ENCODE measurements at places on chromosomes 2 and 18. TPM values are rescaled to one million over a fixed set of nuclear protein-coding genes. Genes with fewer than 3 reads are reported as not detected.

- H3K4me3 ChIP-seq: peak within 1 kb of the TSS; percentile 83
- H3K27me3 ChIP-seq: peaks cover 10% of the 10 kb centered on the region
- peak; percentile 67 for DNase-seq
- H3K36me3 ChIP-seq: no peaks in the 10 kb centered on the region
Observed at GRCh38 chr2:46471-47345, at the start of gene FAM110C. FAM110C (minus strand) TSS chr2:46505; CDS start chr2:46385, 120 bp downstream.

- H3K36me3 ChIP-seq: no peaks in the 10 kb centered on the region
- no peak overlapping the region for H3K27ac ChIP-seq
- H3K4me3 ChIP-seq: no peak overlapping the region
- no peaks in the 10 kb centered on the region for H3K4me1 ChIP-seq
- H3K27me3 ChIP-seq: peaks cover 13% of the 10 kb centered on the region
Observed at GRCh38 chr18:34932792-34933466, 108.3 kb upstream of the MAPRE2 start.

DNA sequence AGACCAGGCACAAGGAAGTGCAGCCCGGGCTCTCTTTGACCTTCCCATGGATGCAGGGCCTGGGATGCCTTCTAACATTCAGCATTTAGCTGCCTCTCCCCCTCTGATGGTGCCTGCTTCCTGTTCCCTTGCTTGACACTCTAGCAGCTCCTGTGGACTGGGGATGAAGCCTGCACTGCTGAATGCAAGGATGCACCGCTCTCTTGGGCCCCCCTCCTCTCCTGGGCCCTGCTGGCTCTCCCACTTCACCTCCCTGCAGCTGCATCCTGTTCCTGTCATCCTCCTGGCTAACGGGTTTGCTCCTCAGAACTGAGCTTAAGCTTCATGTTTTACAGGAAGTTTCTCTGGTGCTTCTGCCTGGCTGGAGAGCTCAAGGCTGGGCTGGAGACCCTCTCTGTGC is 254.1 kb downstream of the TSN start:
- H3K27me3 ChIP-seq: peaks cover 4% of the 10 kb centered on the region
- no peak overlapping the region for H3K4me3 ChIP-seq
- H3K4me1 ChIP-seq: no peaks in the 10 kb centered on the region
- no peak overlapping the region for H3K27ac ChIP-seq
- no peak for DNase-seq

DNA sequence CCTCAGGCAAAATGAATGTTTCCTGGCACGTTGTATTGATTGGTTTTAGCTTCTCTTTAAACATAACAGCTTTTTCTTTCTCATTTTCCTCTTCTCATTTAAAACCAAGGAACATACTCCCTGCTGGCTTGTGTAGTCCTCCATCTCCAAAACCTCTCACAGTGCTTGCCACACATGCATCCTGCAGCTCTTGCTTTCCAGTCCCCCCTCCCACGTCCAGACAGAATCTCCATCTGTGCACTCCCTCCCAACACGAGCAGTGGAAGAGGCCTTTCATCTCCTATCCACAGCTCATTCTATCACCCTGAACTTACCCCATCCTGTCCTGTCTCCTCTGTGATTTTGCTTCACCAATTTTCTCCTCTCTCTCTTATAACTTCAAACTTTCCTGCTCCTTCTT is 99.6 kb upstream of the THSD7B start:
- no peak overlapping the region for H3K4me3 ChIP-seq
- peaks cover 18% of the 10 kb centered on the region for H3K27me3 ChIP-seq
- no peak overlapping the region for H3K27ac ChIP-seq
- no peak for DNase-seq
- no peaks in the 10 kb centered on the region for H3K4me1 ChIP-seq

DNA sequence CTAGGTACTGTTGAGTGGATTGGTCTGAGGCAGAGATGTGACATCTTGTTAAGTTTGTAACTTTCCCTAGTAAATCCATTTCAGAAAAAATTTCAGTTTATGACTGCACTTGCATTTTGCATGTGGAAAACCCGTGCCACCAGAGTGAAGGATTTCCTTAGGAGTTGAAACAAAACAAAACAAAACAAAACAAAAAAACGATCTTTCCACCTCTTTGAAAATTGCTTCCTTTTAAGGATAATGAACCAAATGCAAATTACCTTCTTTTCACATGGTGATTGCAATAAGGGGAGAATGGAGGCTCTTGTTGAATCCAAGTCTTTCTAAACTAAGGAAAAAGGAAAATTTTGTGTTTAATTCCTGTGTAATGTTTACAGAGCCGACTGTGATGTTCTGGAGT is 43.2 kb downstream of the PHLPP1 start:
- no peaks in the 10 kb centered on the region for H3K36me3 ChIP-seq
- H3K27ac ChIP-seq: no peak overlapping the region
- H3K27me3 ChIP-seq: no peaks in the 10 kb centered on the region
- H3K4me1 ChIP-seq: no peaks in the 10 kb centered on the region

CCDC148 gene
- not detected for total RNA-seq

LONRF2 gene
- not detected for total RNA-seq

RAX gene
- total RNA-seq: not detected

DNA sequence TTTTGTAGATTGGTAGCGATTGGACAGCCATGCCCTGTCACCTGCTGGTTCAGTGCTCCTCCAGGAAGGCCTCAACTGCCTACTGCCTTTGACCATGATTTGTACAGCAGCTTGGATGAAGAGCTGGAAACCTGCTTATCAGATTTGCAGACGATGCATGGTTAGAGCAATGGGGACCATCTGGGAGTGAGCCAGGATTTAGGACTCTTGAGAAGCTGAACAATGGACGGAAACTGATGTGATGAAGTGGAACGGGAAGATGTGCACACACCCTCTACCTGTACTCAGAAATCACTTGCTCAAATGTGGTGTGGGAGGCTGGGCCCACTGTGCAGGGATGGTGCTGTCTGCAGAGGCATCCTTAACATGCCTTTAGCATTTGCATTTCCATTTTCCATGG is 57.2 kb downstream of the NCK2 start:
- no peaks in the 10 kb centered on the region for H3K27me3 ChIP-seq
- H3K36me3 ChIP-seq: peaks cover 5% of the 10 kb centered on the region
- H3K4me1 ChIP-seq: peaks cover 86% of the 10 kb centered on the region
- peak overlapping the region; percentile 95 for H3K27ac ChIP-seq
- DNase-seq: no peak
- H3K4me3 ChIP-seq: peak overlapping the region; percentile 69

DNA sequence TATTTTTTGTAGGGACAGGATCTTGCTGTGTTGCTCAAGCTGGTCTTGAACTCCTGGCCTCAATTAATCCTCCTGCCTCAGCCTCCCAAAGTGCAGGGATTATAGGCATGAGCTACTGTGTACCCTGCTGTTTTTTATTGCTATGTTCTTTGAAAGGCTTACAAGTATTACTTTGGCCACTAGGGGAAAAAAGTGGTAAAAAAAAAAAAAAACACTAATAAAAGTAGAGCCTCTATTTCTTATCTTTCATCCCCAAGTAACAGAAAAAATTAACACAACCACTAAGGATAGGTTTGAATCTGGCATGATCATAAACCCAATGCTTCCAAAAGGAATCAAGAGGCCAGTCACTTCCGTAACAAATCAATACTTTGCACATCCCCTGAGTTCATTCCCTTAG is 11.6 kb downstream of the NOL10 start:
- H3K27me3 ChIP-seq: no peaks in the 10 kb centered on the region
- H3K27ac ChIP-seq: no peak overlapping the region
- peaks cover 8% of the 10 kb centered on the region for H3K4me1 ChIP-seq
- no peak for DNase-seq

DNA sequence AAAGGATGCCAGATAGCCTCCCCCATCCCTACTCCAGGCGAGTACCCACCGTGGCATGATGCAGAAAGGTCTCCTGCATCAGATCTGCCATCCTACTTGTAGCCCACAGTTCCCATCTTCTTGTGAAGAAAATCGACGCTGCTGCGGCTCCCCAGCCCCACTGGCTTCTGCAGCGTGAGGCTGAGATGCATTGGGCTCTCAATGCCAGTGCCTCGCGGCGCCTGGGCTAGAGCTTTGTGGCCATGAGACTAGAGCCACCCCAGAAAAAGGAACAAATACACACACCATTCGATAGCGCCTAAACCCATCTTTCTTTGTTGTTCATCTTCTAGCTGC is 2.8 kb downstream of the NOL4 start:
- no peak overlapping the region for H3K4me3 ChIP-seq
- peaks cover 17% of the 10 kb centered on the region for H3K27me3 ChIP-seq
- H3K36me3 ChIP-seq: peaks cover 4% of the 10 kb centered on the region
- no peak for DNase-seq
- H3K4me1 ChIP-seq: no peaks in the 10 kb centered on the region
- H3K27ac ChIP-seq: no peak overlapping the region

TYMS gene
- total RNA-seq: 276 TPM

- no peaks in the 10 kb centered on the region for H3K36me3 ChIP-seq
- no peak for DNase-seq
- no peak overlapping the region for H3K27ac ChIP-seq
- peaks cover 32% of the 10 kb centered on the region for H3K27me3 ChIP-seq
- no peak overlapping the region for H3K4me3 ChIP-seq
Observed at GRCh38 chr2:240803191-240803590, 16.8 kb downstream of the KIF1A start.

DNA sequence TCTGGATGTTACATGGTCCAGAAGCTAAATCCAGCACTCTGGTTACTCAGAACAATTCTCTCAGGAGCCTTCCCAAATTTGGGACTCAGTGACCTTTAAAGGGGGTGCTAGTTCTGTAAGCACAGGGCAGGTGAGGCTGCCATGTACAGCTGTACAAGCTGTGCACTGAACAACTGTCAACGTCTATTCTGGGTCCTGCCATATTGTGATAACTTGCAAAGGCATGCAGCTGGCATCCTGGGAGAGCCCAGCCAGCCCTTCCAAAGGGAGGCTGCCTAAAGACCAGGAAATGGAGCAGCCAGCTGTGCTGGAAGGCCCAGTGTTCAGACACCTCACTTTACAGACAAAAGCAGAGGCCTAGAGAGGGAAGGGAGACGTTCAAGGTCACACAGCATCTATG is 204.8 kb downstream of the KLHL29 start:
- DNase-seq: no peak
- H3K4me1 ChIP-seq: no peaks in the 10 kb centered on the region
- H3K27me3 ChIP-seq: peaks cover 3% of the 10 kb centered on the region
- H3K4me3 ChIP-seq: no peak overlapping the region
- no peak overlapping the region for H3K27ac ChIP-seq
- H3K36me3 ChIP-seq: no peaks in the 10 kb centered on the region

- H3K36me3 ChIP-seq: no peaks in the 10 kb centered on the region
- H3K4me1 ChIP-seq: no peaks in the 10 kb centered on the region
- H3K4me3 ChIP-seq: no peak overlapping the region
- H3K27me3 ChIP-seq: peaks cover 28% of the 10 kb centered on the region
- DNase-seq: no peak
Observed at GRCh38 chr2:118508282-118508681, 339.2 kb downstream of the EN1 start.

DNA sequence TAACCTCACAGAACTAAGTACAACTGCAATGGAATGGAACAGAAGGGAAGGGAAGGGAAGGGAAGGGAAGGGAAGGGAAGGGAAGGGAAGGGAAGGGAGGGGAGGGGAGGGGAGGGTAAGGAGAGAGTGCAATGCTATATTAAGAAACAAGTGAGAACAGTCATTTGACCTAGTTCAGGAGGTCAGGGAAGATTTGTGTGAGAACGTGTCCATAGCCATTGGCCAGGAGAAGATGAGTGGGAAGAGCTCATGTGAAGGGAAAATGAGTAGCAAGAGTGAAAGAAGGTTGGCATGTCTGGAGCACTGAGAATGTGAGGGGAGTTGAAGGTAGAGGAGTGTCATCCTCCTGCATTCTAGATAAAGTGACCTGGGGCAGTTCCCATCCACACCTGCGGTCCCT is 481.6 kb downstream of the IRS1 start:
- H3K36me3 ChIP-seq: no peaks in the 10 kb centered on the region
- no peak for DNase-seq
- H3K27ac ChIP-seq: no peak overlapping the region
- H3K27me3 ChIP-seq: no peaks in the 10 kb centered on the region
- no peaks in the 10 kb centered on the region for H3K4me1 ChIP-seq
- no peak overlapping the region for H3K4me3 ChIP-seq

- H3K27me3 ChIP-seq: no peaks in the 10 kb centered on the region
- DNase-seq: no peak
Observed at GRCh38 chr2:96205888-96206287, 2.7 kb downstream of the STARD7 start.

CD207 gene
- 1.1 TPM for total RNA-seq

HOXD12 gene
- not detected for total RNA-seq

GRCh38 chr2:97734061-97735051 is 21.0 kb downstream of the ZAP70 start:
- H3K4me1 ChIP-seq: peaks cover 40% of the 10 kb centered on the region
- H3K36me3 ChIP-seq: peaks cover 18% of the 10 kb centered on the region
- H3K4me3 ChIP-seq: no peak overlapping the region
- no peak overlapping the region for H3K27ac ChIP-seq

STK11IP gene
- total RNA-seq: 27.7 TPM

DNA sequence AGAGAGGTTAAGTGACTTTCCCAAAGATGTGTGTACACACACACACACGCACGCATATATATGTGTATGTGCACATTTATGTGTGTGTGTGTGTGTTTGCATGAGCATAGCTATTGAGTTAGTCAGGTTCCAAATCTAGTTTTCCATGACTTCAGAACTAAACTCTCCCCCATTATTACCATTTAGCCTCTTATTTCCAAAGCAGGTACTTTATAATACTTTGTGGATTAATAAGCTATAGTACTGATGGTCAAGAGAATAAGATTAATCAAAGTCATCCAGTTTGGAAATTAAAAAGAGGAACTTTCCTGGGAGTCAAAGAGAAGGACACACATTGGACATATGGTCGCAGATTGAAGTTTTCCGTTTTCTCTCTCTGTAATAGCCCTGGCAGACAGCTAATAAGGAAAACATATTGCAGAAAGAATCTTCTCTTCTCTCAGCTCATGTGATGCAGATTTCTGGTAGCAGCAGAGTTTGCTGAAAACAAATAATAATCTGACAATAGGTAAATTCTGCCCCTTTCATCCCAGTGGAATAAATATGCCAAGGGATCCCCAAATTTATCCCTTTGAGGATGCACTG is 410.9 kb upstream of the TCF4 start:
- no peak overlapping the region for H3K27ac ChIP-seq
- H3K4me3 ChIP-seq: no peak overlapping the region
- H3K4me1 ChIP-seq: no peaks in the 10 kb centered on the region

- H3K27ac ChIP-seq: no peak overlapping the region
- H3K27me3 ChIP-seq: no peaks in the 10 kb centered on the region
- DNase-seq: no peak
- H3K36me3 ChIP-seq: no peaks in the 10 kb centered on the region
- H3K4me1 ChIP-seq: no peaks in the 10 kb centered on the region
Observed at GRCh38 chr2:13686262-13686661, 946.3 kb upstream of the LRATD1 start.

GRCh38 chr2:134692499-134692898 is 26.3 kb downstream of the TMEM163 start:
- H3K27me3 ChIP-seq: no peaks in the 10 kb centered on the region
- H3K4me1 ChIP-seq: peaks cover 6% of the 10 kb centered on the region
- no peaks in the 10 kb centered on the region for H3K36me3 ChIP-seq

DYNAP gene
- total RNA-seq: not detected

DTNA gene
- total RNA-seq: not detected

GREB1L gene
- not detected for total RNA-seq

- H3K4me3 ChIP-seq: no peak overlapping the region
- H3K4me1 ChIP-seq: peaks cover 20% of the 10 kb centered on the region
- no peaks in the 10 kb centered on the region for H3K36me3 ChIP-seq
- no peak for DNase-seq
- H3K27me3 ChIP-seq: no peaks in the 10 kb centered on the region
Observed at GRCh38 chr2:69452687-69453086, 15.5 kb upstream of the NFU1 start.

MRO gene
- total RNA-seq: not detected
